ENCODE measurements at places on chromosomes 7 and 10. TPM values are rescaled to one million over a fixed set of nuclear protein-coding genes. Genes with fewer than 3 reads are reported as not detected.

The BAG3 gene
- 9.2 TPM for total RNA-seq

The CLRN3 gene
- 0.69 TPM for total RNA-seq

The CAV1 gene
- total RNA-seq: 11.2 TPM

The LRMDA gene
- total RNA-seq: 11.0 TPM

The COMTD1 gene
- 60.9 TPM for total RNA-seq

The TMEM139 gene
- 5.8 TPM for total RNA-seq

DNA sequence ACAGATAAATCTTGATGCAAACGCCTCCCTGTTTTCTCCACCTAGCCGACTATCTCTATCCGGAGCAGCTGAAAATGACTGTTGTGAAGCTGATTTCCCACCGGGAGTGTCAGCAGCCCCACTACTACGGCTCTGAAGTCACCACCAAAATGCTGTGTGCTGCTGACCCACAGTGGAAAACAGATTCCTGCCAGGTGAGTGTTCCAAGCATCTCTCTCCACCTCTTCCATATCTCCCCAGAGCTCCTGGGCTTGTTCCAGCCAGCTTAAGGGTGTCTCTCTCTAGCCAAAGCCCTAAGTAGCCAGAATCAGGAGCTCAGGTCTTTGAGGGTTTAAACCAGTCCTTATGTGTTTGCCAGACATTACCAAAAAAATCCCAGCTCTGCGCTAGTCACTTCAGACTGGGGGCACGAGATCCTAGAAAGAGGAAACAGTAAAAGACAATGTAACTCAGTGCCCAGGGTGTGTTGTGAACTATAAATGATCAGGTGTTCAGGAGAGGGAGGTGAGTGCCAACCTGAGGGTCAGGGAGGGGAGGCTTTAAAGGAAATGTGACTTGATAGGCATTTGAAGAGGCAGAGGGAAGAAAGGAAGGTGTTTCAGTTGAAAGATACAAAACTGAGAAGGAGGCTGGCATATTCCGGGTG, 4.4 kb downstream of the PLAU start:
- H3K4me3 ChIP-seq: no peak overlapping the region
- H3K4me1 ChIP-seq: no peaks in the 10 kb centered on the region
- no peak for DNase-seq
- no peak overlapping the region for H3K27ac ChIP-seq
- no peaks in the 10 kb centered on the region for H3K27me3 ChIP-seq

DNA sequence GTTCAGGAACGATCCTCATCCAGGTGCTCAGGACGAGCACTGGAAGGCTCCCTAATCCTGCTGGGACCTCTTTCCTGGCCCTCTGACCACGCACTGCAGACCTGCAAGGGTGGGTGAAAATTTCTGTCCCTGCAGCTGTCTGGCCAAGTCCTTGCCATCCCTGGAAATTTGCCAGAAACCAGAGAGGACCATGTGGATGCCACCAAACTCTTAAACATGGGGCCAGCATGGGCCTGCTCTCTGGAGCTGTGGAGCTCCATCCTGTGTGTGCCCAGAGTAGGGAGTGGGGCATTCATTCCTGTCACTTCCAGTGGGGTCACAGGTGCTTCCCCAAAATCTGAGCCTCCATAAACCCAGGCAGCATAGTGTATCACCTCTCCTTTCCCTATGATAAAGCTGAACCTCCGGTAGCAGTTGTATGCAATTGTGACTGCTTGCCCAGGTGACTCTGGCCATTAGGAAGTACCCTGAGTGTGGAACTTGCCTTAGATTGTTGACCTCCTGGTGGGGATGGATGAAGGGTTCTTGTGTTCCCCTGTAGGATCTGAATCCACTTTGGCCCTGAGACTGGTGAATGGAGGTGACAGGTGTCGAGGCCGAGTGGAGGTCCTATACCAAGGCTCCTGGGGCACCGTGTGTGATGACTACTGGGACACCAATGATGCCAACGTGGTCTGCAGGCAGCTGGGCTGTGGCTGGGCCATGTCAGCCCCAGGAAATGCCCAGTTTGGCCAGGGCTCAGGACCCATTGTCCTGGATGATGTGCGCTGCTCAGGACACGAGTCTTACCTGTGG, 57.1 kb downstream of the DMBT1 start:
- H3K27me3 ChIP-seq: no peaks in the 10 kb centered on the region
- DNase-seq: no peak
- H3K4me3 ChIP-seq: no peak overlapping the region
- no peaks in the 10 kb centered on the region for H3K4me1 ChIP-seq

DNA sequence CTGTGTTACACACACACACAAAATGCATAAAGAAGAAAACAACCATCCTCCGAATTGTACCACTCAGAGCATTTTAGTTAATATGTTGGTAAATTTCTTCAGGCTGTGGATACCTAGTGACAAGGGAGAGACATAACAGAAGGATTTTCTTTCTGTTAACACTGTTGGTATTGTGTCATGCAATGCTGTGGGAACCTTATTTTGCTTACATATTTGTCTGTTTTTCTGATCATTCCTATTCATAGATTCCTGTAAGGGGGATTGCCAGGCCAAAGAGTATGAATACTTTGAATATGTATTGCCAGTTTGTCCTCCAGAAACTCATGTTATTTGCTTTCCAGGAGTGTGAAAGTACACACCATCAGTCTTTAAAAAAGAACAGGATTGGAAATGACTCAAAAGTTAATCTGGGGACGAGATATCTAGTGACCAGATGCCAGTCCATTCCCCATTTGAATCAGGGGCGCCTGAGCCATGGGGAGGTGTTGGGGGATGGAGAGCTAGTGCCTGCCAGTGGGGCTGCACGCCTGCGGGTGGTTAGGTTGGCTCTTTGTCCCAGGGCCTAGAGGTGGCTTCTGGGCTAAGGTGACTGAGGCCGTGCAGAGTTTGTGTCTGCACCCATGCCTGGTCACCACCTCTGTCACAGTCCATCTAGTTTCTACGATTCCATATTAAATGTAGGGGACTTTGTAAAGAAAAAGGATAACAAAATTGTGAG, 142.0 kb downstream of the PTPN20 start:
- H3K27ac ChIP-seq: no peak overlapping the region
- no peak overlapping the region for H3K4me3 ChIP-seq
- H3K27me3 ChIP-seq: no peaks in the 10 kb centered on the region
- H3K4me1 ChIP-seq: no peaks in the 10 kb centered on the region
- no peak for DNase-seq
- no peaks in the 10 kb centered on the region for H3K36me3 ChIP-seq

- no peak overlapping the region for H3K27ac ChIP-seq
- H3K36me3 ChIP-seq: no peaks in the 10 kb centered on the region
- no peaks in the 10 kb centered on the region for H3K4me1 ChIP-seq
- H3K27me3 ChIP-seq: no peaks in the 10 kb centered on the region
- DNase-seq: no peak
Measured at GRCh38 chr7:110157631-110158362, 933.1 kb upstream of the LRRN3 start.

DNA sequence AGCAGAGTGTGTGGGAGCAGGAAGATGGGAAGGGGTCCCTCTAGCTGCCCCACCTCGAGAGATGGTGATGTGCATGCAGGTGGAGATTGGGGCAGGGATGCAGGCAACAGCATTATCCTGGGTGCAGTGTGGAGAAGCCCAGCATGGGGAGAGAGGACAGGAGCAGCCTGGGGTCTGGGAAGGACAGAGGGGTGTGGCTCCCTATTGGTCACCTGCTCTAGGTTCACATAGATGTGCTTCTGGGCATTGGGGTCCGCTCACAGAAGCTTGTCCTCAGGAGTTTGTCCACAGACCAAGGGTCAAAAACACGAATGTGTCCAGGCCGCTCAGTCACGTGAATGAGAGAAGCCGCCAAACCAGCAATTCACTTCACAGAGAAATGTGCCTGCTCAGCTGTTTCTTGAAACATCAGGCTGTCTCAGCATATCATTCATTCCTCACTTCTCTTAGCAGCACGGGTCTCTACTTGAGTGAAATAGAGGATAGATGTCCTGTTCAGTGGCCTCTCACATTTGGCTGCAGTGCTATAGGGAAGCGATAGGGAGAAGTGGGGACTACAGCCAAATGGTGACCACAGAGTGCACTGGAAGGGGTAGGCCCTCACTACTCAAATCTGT, 11.5 kb upstream of the SLC29A3 start:
- H3K4me3 ChIP-seq: no peak overlapping the region
- DNase-seq: no peak
- no peaks in the 10 kb centered on the region for H3K36me3 ChIP-seq

- no peaks in the 10 kb centered on the region for H3K4me1 ChIP-seq
- H3K36me3 ChIP-seq: no peaks in the 10 kb centered on the region
- no peak overlapping the region for H3K27ac ChIP-seq
- H3K4me3 ChIP-seq: no peak overlapping the region
- DNase-seq: no peak
Measured at GRCh38 chr10:118908557-118909256, 120.8 kb upstream of the NANOS1 start.

DNA sequence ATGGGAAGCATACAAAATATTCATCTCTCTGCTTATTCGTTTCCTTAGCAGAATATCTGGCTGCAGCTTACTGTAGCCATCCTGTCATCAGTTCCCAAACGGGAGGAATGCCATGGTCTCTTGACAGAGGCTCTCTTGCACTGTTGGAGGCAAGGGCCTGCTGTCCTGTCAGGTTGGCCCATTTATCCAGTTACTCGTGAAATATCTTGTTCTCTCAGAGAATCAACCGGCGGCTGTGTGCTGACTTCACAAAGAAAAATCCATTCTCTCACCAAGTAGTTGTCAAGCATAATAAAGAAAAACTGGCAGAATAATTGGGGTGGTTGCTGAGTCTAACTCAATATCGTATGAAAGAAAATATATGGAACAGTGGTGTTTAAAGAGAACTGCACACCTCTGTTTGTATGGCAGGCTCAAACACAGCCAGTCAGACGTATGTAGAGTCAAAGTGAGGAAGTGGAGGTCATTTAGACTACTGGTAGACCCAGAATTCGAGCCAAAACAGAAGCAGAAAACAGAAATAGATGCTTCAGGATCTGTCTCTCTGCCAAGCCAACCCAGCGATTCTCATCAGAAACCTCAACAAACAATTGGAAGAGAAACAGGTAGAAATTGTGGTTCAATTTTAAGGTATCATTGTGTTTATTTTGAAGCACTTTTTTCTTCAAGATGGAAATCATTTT, 349.2 kb upstream of the PRKCQ start:
- DNase-seq: no peak
- H3K4me1 ChIP-seq: no peaks in the 10 kb centered on the region
- no peaks in the 10 kb centered on the region for H3K27me3 ChIP-seq
- H3K27ac ChIP-seq: no peak overlapping the region
- H3K4me3 ChIP-seq: no peak overlapping the region
- H3K36me3 ChIP-seq: no peaks in the 10 kb centered on the region

GRCh38 chr10:99084161-99084560, 151.5 kb downstream of the HPSE2 start:
- no peaks in the 10 kb centered on the region for H3K4me1 ChIP-seq
- no peak for DNase-seq
- no peak overlapping the region for H3K27ac ChIP-seq
- H3K36me3 ChIP-seq: no peaks in the 10 kb centered on the region
- no peaks in the 10 kb centered on the region for H3K27me3 ChIP-seq
- H3K4me3 ChIP-seq: no peak overlapping the region

DNA sequence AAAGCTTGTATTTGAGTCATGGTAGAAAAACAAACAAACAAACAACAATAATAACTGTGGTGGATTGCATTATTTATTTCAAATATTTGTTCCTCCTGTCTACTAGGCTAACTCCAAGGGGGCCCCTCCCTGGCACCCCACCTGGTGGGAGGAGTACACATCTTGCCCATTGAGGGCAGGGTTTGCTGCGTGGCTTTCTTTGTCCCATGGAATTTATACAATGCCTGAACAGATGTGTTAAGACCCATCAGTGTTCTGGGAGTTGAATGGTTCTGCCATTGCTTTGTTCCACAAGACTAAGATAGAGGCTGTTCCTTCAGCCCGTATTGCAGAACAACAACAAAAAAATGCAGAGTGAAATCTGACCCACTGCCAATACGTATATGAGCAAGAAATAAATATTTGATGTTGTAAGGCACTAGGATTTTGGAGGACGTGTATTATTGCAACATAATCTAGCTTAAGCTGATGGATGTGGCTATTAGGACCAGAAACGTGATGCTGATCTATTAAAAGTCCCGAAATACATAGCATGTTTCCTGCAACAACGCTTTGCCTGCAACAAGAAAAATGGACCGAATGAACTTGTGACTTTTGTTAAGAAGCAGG, 119.1 kb upstream of the JCAD start:
- no peak overlapping the region for H3K4me3 ChIP-seq
- no peaks in the 10 kb centered on the region for H3K27me3 ChIP-seq
- no peak for DNase-seq
- H3K4me1 ChIP-seq: no peaks in the 10 kb centered on the region

DNA sequence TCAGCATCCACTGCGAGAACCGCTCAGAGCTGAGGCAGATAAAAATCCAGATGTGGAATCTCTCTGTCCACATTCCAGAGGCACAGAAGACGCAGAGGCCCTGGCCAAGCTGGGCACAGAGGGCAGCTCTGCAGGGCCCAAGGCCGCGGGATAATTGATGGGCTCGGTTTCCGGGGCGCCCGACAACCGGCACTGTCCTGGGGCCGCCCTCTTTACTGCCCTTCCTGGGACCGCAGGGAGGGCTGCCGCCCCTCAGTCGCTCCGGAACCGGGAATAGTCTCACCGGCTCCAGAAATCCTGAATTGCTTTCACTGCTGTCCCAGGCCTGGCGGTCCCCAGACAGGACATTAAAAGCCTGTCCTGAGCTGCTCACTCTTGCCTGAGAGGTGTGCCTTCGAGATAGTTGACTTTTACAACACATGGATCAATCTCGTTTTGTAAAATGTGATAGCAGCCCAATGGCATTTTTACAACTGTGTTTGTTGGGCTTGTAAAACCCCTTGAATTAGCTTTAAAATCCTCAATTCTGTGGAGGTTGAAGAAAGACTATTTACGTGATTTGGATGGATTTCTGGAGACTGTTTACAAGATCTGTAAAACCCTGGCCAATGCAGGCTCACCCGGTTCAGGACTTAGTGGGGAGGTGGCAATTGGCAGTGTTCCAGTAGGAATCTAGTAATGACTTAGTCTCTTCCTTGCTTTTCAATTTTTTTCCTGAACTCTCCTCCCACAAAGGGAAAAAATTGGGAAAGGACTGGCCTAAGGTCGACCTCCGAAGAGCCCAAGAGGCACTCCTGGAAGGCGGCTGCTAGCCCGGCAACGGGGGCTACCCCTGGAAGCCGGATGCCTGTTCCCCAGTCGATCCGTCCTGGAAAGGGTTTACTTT, 1.4 kb upstream of the HOXA6 start:
- no peak overlapping the region for H3K4me3 ChIP-seq
- no peak for DNase-seq
- peaks cover 18% of the 10 kb centered on the region for H3K27me3 ChIP-seq

DNA sequence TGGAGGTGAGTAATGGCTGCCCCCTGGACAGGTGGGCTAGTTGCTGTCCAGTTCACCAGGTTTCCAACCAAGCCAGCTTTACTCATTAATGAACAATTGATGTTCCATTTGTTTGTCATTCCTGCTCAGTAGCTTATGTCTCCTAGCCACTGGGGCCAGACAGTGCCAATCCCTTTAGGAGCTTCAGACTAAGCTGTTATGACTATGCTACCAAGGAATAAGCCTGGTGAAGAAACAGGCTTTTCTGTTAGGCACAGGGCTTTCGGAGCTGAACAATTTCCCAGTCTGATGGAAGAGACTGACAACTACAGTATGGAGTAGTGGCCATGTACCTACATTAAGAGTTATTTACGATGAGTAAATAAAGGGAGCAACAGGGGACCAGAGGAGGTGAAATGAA, 2.1 kb upstream of the FMC1 start:
- H3K27ac ChIP-seq: no peak overlapping the region
- DNase-seq: no peak
- peaks cover 3% of the 10 kb centered on the region for H3K4me1 ChIP-seq
- H3K4me3 ChIP-seq: no peak overlapping the region
- no peaks in the 10 kb centered on the region for H3K27me3 ChIP-seq

- no peaks in the 10 kb centered on the region for H3K36me3 ChIP-seq
- no peaks in the 10 kb centered on the region for H3K27me3 ChIP-seq
- H3K27ac ChIP-seq: no peak overlapping the region
- peaks cover 3% of the 10 kb centered on the region for H3K4me1 ChIP-seq
- no peak overlapping the region for H3K4me3 ChIP-seq
Measured at GRCh38 chr7:133442818-133443217, 189.9 kb downstream of the EXOC4 start.
